BJ (cell line): ENCODE measurements at places on chromosomes 3 and 15.

DNA sequence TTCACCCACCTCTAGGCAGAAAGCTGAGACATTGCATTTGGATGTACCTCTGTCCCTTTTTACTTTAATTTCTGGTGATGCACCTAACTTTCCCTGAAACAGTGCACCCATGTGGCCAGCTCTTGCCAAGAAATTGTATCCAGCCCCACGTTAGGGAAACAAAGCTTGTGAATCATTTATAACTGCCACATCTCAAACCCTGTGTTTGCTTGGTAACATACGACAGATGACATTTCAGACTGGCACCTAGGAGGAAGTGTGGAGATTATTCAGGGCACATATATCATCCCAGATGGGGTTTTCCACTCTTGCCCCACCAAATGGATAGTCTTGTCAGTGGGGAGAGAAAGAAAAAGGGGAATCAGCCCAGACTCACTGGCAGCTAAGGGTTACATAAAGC, 2.1 kb downstream of the CYB561D2 start:
- DNase-seq, result no peak

DNA sequence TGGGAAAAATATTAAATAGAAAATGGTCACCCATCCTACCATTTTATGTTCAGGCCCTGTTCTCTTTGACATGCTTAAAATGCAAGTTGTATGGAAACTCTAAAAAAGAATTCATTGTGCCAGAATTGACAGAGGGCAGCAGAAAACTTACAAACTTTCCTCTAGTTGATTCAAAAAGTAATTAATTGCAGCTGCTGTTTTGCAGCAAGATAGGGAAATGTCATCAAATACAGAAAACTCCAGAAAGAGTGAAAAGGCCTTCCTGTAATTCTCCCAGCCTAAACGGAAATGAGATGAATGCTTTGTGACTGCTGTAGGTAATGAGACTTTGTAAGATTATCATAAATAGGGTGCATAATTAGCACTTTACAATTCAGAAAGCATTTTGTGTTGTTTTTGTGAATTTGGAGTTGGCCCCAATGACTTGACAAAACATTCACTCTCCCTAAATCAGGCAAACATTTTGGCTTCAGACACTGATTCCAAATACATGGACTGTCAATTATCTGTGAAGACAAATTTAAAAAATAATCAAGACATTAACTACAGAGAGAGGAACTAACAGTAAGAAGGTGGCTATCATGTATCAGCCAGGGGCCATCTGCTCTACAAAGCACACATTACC, 861.8 kb downstream of the SQOR start:
- no peak for DNase-seq

GRCh38 chr15:83927704-83928391, 273.9 kb downstream of the ADAMTSL3 start:
- no peak for DNase-seq

DNA sequence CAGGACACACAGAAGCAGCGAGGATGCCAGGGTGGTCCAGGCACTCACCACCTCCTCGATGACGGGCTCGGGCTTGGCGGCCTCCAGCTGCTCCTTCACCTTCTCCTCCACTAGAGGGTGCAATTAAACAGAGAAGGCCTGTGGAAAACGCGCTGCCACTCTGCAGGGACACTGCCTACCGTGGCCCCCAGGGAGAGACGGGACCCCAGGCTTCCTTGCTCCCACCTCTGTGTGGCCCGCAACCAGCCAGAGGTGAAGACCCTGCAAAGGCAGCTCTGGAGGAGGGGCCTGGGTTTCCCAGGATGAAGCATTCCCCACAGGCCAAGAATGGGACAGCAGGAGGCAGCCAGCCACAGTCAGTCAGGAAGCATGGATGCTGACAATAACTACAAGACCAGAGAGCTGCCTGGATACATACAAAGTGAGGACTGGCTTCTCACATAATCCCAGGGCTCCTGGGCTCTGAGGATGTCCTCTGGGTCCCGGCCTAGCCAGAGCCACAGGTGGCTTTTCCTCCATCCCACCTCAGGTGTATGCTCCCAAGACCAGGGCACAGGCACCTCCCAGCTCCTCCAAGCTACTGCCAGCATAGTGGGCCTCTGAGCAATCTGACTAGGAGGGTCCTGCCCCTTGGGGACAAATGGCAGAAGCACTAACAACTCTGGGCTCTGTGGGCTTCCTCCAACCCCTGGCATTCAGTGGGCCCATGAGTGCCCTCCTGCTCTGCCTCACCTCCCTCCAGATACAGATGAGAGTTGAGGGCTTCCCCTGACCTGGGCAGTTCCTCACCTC, 46.2 kb downstream of the PTH1R start:
- no peak for DNase-seq

DNA sequence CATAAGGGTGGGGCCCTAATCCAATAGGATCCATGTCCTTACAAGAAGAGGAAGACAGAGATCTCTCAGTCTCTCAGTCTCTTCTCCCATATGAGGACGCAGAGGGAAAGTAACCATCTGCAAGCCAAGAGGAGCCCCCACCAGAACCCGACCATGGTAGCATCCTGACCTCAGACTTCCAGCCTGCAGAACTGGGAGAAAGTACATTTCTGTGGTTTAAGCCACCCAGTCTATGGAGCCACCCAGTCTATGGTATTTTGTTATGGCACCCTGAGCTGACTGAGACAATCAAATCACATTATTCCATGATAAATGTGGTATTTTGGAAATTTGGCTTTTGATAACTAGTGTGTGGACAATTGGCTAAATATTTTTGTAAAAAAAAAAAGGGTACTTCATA, 101.5 kb upstream of the TMC3 start:
- no peak for DNase-seq

- DNase-seq, result no peak
Measured at GRCh38 chr3:182814419-182815062, 21.2 kb downstream of the ATP11B start.

GRCh38 chr3:187943677-187944389, 198.6 kb upstream of the BCL6 start:
- DNase-seq, result no peak

- no peak for DNase-seq
Measured at GRCh38 chr3:79039192-79039591, 728.6 kb downstream of the ROBO1 start.

GRCh38 chr3:25367025-25367424, 61.0 kb upstream of the RARB start:
- DNase-seq, result no peak

DNA sequence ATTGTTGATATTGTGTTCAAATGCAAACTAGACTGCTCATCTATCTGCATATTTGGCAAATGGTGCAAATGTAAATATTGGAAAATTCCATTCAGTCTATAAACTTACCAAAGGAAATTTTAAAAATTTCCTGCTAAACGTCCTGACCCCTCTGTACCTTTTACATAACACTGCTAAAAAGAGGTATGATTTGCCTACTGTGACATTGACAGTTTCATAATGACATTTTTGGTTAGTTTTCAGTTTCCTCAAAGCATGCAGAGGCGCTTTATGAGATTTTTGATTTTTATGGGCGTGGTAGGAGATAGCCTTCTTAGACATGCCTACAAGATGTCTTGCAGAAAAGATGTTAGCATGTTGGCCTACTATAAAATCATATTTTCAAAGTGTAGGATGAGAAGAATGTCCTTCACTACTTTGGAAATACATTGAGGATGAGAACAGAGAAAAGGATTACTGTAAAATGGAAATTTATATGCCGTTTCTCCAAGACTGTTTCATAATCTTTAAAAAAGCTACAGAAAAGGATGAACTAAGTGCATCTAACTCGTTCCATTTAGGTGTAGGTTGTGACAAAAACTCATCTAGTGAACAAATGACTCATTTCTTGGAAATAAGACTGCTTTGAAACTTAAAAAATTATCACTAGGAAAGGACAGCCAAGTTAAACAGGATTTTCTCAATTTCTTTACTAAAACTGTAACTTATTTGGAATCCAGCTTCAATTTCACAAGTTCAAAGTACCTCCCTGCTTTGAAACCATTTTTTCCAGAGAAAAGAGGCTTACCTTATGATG, 14.5 kb upstream of the ISLR start:
- no peak for DNase-seq

- no peak for DNase-seq
Measured at GRCh38 chr15:72740219-72740618, 43.3 kb downstream of the ADPGK start.

- no peak for DNase-seq
Measured at GRCh38 chr15:53520996-53521395, 238.5 kb downstream of the WDR72 start.

GRCh38 chr3:123075359-123075758, 8.5 kb downstream of the PDIA5 start:
- DNase-seq, result no peak

GRCh38 chr15:61890106-61890505, 170.1 kb downstream of the VPS13C start:
- no peak for DNase-seq

DNA sequence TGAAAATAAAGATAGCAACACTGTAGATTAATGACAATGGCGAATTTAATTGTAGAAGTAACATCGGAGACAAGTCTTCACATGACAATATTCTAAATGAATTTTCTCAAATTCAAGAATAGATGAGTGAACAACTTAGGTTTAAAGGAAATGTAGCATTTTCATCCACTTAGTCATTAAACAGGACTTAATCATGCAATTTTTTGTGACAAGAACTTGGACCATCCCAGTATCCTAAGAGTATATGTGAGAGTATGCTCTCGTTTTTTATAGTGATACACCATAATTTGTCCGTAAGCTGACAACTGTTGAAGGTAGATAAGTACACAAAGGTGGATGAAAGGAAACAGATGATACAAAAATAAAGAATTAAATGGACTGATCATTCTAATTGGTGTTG, 81.5 kb downstream of the DLG1 start:
- no peak for DNase-seq

DNA sequence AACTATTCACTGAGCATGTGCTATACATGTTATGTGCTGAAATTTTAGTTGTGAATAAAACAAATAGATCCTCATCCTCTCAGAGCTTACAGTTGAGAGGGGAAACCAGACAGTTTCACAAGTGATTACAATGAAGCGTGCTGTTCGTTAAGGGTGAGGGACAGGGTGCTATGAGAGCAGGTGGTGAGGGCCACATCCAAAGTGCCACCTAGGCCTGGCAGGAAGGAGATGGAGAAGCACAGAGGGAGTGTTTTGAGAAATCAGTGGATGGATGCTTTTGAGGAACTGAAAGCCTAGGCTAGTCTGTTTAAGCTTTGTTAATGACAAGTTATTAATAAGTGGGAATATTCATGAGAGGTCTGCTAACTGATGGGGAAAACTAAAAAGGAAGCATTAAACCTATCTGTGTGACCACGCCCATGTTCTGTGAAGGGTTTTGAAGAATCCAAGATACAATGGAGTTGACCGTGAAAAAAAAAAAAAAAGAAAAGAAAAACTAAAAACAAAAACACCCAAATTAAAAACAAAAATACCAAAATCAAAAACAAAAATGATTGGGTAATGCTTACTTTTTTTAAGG, 7.3 kb downstream of the MCTP2 start:
- no peak for DNase-seq

DNA sequence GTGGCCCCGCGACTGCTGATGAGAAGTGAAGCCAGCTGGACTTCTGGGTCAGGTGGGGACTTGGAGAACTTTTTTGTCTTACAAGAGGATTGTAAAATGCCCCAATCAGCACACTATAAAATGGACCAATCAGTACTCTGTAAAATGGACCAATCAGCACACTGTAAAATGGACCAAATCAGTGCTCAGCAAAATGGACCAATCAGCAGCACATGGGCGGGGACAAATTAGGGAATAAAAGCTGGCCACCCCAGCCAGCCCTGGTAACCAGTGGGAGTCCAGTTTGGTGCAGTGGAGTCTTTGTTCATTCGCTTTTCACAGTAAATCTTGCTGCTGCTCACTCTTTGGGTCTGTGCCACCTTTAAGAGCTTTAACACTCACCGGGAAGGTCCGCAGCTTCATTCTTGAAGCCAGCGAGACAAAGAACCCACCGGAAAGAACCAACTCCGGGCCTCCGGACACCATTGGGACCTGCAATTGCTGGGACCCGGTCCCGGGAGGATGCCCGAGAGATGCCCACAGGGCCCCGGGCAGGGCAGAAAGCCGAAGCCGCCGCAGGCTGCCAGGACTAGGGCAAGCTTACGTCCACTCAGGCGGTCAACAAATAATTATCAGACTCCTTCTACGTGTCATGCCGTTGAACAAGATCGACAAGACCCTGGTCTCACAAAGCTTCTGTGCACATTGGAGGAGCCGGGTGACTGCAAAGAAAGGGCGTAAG, 8.3 kb upstream of the NR2E3 start:
- DNase-seq, result no peak

GRCh38 chr3:70974747-70975146, 608.8 kb downstream of the FOXP1 start:
- no peak for DNase-seq

- no peak for DNase-seq
Measured at GRCh38 chr15:45732662-45733061, 97.8 kb downstream of the SQOR start.

DNA sequence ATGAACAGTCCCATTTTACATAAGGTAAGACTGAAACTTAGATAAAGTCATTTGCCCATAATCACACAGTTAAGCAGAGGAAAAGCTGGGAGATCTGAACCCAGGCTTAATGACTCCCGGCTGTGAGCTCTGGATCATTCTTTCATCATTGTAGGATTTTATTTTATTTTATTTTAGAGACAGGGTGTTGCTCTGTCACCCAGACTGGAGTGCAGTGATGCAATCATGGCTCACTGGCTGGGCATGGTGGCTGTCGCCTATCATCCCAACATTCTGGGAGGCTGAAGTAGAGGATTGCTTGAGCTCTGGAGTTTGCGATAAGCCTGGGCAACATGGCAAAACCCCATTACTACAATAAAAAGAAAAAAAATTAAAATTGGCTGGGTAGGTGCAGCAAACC, 31.2 kb upstream of the RAF1 start:
- no peak for DNase-seq

DNA sequence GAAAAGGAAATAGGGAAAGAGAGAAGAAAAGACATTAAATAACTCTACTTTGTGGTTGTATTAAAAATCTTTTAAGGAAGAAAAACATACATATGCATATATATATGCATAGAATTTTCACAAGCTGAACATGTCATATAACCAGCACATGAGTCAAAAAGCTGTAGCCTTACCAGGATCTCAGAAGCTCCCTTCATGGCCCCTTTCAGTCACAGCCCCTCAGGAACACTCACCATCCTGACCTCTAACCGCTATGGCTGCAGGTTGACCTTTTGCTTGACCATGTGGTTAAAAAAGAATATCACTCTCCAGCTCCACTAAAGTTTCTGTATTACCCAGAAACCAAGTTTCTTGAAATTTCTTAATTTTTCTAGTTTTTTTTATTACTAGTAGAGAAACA, 103.4 kb downstream of the CHST2 start:
- DNase-seq, result no peak

GRCh38 chr15:65639509-65639908, 17.8 kb downstream of the SLC24A1 start:
- DNase-seq, result no peak

DNA sequence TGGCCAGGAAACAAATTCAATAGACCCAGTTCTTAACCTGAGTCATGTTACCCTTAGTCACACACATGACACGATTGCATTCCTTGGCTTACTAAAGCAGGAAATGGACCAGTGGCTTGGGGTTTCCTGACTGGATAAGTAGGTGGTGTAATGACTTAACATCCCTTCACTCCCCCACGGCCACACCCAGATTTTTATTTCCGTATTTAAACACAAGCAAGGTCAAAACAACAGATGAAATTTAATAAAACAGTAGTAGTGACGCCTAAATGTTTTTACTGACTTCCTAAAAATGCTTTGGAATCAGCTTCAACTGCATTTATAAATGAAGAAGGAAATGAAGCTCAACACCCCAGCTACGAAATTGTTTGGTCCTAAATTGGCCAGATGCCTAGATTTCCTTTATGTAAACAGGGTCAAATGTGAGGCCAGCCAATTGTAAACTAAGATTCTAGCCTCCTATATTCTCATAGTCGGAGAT, 324.3 kb downstream of the CHST2 start:
- peak; percentile 83 for DNase-seq
